ENCODE measurements at places on chromosomes 7 and 10.

DNA sequence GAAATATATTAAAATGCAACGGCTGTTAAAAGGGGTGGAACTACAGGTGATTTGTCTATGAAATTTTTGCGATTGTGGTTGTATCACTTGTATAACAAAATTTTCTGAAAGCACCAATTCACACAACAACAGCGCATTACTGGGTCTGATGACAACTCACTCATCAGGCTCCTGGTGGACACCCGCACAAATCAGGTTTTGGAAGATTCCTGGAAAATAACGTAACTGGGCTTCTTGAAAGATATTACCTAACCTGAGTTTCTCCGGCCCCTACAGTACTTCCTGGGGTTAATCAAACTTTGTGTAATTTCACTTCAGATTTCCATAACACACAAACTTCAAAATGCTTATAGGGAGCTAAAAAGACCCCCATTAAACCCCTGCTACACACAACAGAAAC is 7.6 kb downstream of the SNX8 start:
- DNase-seq, result no peak

GRCh38 chr10:24674892-24675632 is 48.6 kb downstream of the ARHGAP21 start:
- no peak for DNase-seq

GRCh38 chr7:92141161-92141560 is 6.9 kb upstream of the CYP51A1 start:
- no peak for DNase-seq

DNA sequence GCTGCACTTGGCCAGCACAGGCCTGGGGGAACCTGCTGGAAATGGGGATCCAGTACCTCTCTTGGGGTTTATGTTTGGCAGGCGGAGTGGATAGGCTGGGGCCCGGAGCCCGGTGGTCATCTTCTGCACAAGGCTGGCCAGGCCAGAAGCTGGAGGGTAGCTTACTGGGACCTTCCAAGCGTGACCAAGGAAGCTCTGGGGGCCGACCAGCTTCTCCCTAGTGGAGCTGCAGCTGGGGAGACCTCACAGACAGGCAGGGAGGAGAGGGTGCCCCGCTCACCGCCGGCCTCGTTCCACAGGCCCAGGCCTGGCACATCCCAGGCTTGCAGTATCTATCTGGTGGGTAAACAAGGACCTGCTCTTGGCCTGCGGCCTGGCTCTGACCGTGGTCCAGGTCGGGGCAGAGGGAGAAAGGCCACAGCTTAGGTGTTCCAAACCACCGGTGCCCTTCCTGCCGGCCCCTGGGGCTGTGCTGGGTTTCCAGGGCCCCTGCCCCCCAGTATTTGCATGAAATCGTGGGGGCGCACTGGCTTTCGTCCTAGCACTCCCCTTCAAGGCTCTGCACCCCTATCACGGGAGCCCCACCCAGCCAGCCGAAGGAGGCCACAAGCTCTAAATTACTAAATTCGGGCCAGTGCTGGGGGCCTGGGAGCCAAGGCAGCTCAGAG is 1.5 kb upstream of the ELFN1 start:
- DNase-seq, result no peak

- DNase-seq, result no peak
These were observed 2.0 kb downstream of the CLDN4 start for GRCh38 chr7:73832806-73833205.

GRCh38 chr7:90574146-90574819 is 21.8 kb upstream of the CDK14 start:
- no peak for DNase-seq

DNA sequence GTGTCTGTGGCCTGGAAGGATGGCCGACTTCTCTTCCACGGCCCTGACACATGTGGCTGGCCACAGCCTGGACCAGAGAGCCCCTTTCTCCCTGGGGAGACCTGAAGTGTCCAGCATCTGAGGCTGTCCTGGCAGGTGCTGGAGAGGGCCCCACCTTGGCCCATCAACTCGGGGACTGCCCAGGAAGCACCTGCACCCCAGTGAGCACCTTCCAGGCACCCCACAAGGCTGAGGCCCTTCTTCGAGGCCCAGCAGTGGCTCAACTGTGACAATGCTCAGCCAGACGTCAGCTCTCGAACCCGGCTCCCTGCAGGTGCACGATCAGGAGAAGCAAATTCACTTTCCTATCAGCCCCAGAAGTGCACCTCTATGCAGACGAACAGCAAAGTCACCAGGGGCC is 24.3 kb downstream of the RGS10 start:
- no peak for DNase-seq

- DNase-seq, result peak; percentile 14
These were observed 1354.7 kb upstream of the LRRTM3 start for GRCh38 chr10:65571011-65571570.

DNA sequence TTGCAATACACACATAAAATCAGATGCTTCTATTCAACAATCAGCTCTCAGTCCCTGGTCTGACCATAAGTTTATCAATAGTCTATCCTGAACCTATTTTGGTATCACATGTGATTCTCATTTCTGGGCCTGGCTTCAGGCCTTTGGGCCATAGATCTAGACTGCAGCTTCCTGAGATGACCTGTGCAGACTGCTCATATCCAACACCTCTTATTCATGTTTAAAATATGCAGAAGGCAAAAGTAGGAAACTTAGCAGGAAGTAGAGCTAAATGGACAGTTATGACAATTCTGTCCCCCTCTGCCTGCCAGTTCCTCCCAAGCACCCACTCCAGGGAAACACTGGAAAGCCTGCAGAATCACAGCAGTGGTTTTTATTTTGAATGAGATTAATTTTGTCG is 53.3 kb downstream of the C7orf25 start:
- DNase-seq, result peak; percentile 51

DNA sequence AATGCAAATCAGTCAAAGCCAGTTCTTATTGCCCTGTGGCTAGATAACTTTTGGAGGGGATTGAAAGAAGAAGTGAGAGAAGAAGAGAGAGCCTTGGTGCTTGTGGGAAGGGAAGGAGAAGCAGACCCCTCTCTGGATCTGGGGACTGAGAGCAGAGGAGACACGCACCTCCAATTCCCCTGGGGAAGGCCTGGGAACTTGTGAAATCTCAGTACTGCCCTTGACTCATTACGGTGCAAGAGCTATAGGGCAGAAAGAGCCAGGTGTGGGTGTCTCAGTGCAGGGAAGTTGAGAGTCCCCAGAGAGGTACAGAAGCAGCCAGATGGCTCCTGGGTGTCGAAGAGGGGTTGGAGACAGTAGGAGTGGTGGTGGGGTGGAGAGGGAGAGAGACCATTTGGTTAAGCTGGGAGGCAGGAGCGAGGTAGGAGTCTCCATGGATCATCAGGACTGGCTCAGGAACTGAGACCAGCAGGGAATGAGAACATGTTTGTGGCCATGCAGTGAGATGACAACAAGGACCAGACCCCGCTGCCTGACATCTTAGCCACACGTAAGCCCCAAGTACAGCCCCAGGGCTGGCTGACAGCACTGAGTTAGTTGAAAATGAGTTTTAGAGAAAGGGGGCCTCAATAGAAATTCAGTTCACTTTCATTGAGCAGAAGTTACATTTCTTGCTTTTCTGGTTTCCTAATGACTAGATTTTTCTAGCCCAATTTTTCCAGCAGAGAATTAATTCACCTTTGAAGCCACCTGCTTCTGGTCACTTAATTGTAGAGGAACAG is 238.2 kb downstream of the BUB3 start:
- DNase-seq, result no peak

DNA sequence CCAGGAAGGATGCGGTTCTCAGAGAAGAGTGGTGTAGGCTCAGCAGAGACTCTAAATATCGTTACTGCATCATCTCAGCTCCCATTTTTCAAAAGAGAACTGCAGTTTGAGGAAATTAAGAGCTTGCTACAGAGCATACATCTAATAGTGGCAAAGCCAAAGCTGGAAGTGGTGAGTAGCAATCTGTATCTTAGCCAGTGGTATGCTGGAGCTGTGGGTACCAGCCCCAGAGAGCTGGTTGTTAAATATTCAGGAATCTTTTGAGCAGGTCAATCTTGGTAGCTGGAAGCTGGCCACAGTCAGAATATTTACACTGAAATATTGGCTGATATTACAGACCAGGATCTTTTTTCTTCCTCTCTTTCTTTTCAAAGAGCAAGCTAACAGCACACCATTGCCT is 88.4 kb upstream of the STEAP1B start:
- DNase-seq, result no peak

DNA sequence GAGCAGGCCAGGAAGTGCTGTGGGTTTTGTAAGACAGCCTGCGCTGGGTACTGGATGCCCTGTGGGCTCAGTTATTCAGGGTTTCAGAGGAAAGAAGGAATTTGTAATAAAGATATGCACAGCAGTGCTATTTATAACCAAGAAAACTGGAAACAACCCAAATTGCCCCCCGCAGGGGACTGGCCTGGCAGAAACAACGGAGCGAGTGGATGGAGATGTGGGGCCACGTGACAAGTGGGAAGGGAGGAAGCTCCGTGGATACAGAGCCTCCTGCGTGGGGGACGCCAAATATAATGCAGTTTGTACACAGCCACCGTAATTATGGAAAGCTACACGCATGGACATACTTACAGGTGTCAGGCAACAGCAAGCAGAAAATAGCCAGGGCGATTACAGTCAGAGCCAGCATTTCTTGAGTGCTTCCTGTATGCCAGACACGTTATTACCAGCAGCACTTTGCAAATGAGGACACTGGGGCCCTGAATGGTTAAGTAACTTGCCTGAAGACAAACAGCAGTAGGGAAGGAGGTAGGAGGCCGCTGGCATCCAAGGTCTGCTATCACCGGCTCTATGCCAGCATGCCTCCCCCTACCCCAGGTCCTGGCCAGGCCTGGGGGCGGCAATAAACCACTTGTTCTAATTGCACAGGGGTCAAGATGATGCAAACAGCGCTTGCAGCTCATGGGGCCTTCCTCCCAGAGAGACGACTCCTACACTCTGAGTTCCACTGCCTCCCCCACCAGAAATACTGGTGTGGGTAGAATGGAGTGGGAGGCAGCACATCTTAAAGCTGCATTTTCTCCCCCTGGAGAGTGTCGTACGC is 8.7 kb upstream of the CAMK2B start:
- DNase-seq, result no peak

DNA sequence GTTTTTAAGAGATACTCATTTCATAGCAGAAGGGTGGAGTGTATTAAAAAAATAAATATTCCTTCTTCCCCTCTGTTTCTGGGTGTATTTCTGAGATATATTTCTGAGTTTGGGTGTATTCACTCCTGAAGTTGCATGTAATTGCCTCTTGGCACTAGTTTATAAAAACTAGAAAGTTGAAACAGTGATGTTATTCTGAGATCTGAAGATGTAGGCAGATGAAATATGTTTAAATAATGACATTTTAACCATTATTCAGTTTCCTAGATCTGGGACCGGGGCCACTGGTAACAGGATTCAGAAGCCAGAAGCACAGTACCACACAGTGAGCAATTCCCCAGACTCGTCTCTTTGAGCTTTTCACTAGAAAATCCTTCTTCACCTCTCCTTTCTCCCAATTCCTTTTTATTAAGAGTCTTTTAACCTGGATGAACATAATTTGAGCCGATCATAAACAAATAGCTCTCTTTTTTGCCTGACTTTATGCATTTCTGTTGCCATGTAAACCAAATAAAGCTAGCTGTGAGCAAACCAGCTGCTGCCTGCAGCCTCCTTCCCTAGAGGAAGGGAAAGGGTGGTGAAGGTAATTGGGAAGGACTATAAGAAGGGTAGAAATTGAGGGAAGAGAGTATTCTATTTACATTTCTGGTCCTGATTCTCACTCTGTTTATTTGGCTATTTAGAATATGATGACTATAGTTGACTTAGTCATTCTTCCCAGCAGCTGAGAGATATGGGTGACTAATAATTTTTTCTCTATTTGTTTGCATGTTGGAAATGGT is 101.8 kb upstream of the STRIP2 start:
- DNase-seq, result peak; percentile 28

DNA sequence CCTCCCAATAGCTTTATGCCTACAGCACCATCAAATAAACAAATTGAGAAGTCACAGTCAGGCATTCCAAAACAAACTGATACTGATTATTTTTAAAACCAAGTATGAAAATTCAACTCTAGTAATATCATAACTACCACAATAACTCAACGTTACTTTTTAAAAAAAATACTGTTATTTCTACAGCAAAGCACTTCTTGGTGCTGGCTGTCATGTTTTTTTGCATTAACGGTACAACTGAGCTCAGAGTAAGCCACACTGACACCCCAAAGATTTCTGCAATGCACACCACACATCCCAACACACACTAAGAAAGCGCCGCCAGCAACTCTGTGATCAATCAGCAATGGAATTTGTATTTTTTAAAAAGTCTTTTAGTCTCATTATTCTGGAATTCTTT is 113.6 kb downstream of the RNF32 start:
- DNase-seq, result no peak

DNA sequence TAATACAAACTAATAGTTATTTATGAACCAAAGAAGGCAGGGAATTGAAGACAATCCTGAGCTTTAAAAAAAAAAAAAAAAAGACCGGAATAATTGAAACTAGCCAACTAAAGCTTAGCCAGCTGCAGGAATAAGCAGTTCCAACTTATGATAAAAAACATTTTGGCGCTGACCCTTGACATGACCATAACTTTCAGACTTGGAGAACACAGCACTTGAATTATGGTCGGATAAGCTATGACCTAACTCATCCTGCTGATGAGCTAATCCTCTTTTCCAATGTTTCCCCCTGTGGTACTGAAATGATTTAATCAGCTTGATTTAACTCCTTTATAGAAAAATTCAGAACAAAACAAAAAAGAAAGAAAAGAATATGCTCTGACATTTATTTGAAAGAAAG is 181.8 kb downstream of the DGKB start:
- peak; percentile 40 for DNase-seq

DNA sequence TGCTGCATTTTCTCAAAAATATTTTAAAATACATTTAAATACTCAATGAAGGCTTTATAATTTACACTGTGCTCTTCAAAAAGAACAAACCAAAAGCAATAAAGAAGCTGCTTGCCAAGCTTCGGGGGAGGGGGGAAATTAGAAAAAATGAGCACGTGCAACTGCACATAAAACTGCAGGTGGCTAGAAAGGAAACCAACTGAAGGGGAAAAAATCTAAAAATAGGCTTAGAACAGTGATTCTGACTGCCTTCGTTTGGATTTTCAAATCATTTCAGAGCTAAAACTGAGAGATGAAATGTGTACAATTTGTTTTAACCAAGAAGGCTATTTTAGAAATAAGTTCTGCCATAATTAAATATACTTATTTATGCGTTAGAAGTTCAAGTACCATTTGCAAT is 61.4 kb downstream of the ABI1 start:
- no peak for DNase-seq
